ENCODE measurements at places on chromosomes 16 and 17.

DNA sequence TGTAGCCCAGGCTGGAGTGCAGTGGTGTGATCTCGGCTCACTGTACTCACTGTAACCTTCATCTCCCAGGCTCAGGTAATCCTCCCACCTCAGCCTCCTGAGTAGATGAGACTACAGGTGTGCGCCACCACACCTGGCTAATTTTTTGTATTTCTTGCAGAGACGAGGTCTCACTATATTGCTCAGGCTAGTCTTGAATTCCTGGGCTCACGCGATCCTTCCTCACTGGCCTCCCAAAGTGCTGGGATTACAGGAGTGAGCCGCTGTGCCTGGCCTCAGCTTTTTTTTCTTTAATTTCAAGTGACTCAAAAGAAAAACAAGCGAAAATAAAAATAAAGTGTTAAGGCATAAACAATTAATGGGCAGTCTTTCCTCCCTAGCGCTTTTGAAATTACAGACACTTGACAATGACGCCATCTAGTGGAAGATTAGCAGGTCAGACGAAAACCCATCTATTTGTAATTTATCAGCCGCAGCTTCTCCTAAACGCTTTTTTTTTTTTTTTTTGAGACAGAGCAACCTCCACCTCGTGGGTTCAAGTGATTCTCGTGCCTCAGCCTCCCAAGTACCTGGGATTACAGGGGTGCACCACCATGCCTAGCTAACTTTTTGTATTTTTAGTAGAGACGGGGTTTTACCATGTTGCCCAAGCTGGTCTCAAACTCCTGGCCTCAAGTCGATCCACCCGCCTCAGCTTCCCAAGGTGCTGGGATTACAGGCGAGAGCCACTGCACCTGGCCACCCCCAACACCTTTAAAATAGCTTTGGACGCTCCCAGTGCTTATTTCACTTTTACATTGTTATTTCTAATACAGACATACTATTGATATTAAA, 28.1 kb upstream of the PECAM1 start:
- peak; percentile 23 for DNase-seq

DNA sequence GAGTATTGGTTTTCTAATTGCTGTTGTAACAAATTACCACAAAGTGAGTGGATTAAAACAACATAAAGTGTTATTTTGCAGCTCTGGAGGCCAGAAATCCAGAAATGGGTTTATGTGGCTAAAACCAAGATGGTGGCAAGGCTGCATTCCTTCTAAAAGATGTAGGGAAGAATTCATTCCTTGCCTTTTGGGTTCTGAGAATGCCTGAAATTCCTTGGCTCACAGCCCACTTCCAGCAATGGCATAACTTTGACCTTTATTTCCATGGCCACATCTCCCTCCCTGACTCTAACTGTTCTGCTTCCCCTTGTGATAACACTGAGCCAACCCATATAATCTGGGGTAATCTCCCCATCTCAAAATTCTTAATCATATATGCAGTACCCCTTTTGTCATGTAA, 269.6 kb upstream of the RPL38 start:
- DNase-seq: no peak

- DNase-seq: no peak
Observed at GRCh38 chr17:36072431-36073121, 8.5 kb downstream of the CCL18 start.

DNA sequence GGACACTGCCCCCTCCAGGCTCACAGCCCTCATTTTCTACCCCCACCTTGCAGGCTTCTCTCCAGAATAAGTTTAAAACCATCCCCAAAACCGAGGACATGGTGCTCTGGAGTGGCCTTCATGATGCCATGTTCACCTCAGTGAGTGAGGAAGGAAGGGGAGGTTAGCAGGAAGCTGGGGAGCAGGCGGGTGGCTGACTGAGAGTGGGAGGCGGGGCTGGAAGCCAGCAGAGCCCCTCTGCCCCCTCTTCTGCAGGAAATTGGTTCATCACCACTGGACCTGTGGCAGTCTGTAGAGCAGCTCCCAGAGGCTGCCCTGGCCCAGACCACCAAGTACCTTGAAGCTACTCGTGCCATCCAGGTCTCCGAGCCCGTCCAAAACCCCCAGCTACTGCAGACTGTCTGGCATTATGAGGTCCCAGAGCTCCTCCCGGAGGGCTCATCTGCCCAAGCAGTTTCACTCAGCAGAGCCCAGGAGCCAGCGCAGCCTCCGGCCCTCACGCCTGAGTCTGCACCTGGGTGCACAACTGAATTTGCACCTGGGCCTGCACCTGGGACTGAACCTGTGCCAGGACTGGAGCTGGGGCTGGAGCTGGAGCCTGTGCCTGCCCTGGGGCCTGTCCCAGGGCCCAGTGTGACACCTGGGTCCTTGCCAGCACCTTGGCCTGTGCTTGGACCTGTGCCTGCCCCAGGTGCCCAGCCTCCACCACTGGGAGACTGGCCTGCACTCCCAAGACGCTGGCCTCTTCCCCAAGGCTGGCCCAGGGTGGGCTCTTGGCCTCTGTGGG, 19.0 kb downstream of the C16orf96 start:
- DNase-seq: no peak

- DNase-seq: no peak
Observed at GRCh38 chr16:78275420-78275819, 176.0 kb downstream of the WWOX start.

- no peak for DNase-seq
Observed at GRCh38 chr17:77286641-77287431, 146.1 kb downstream of the SEC14L1 start.

- DNase-seq: peak; percentile 55
Observed at GRCh38 chr17:4948166-4948930, at the start of gene PFN1. Gene PFN1 (minus strand): TSS chr17:4948530. CDS start chr17:4948394, 136 bp downstream.

GRCh38 chr17:56274491-56274890, 121.2 kb downstream of the ANKFN1 start:
- DNase-seq: no peak

GRCh38 chr17:20278805-20279204, 188.5 kb downstream of the LGALS9B start:
- no peak for DNase-seq

DNA sequence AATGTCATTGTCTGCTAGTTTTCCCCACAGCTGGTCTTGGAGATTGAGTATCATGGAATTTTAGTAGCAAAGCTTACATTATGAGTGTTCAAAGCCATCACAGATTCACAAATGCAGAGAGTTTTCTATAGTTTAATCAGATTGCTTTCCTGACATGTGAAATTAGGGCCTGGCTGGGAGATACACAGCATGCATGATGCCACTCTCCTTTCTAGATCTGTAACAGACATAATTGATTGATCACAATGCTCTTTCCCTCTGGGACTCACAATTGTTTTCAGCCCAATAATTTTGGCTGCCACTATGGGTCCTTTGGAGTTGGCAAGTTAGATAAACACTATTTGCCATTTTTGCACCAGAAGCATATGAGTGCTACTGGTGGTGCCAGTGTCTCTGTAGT, 132.5 kb downstream of the SPACA3 start:
- no peak for DNase-seq

DNA sequence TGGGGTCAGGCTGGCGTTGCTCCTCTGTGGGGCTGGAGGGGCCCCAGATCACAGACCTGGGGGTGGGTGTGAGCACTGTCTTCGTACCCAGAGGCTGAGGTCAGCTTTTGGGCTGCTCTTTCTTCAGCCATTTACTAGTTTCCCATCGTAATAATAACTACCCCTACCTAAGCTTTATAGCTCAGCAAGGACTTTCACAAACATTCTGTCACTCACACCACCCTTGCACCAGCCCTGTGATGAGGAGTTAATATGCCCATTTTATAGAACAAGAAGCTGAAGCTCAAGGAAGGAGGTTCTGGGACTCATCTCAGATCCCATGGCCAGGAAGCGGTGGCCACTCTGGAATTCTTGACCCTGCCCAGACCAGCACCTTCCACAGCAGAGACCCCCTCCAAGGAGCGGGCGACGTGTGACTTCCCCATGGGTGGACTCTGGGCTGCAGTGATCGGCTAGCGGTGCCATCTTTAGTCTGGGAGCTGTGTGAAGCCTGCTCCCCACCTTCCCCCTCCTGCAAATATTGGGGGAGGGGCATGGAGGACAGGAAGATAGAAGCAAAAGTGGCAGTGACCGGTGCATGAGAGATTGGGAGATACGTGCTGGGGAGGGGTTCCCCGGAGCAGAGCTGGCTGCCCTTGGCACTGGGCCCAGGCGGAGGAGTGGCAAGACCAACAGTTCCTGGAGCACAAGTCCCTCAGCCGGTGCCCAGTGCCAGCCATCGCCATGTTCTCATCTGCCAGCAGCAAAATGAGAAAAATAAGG, 81.8 kb upstream of the TOB1 start:
- DNase-seq: no peak

DNA sequence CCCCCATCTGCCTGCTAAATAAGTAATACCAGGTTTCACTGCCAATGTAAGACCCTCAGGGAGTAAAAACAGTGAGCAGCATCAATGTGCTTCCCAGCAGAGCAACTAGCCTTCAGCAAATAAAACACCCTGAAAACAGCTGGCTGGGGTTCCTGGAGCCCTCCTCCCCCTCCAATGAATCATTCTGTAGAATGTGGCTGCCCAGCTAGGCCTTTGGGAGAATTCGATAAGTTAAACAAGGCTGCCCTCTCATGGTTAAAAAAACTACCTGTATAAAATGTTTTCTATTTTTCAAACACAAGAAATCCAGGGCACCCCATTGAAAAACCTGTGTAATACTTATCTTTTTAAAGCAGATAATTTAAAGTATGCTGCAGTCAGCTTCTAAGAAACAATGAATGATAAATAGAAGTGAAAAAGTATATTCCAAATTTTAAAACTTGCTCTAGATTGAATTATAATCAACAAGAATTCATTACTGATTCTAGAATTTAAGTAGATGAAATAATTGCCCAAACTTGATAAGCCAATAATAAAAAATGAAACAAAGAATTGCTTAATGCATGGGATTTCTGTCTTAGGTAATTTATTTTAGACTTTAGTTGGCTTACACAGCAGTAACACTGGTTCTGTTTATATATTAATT, 9.4 kb upstream of the TOM1L1 start:
- peak; percentile 3 for DNase-seq

DNA sequence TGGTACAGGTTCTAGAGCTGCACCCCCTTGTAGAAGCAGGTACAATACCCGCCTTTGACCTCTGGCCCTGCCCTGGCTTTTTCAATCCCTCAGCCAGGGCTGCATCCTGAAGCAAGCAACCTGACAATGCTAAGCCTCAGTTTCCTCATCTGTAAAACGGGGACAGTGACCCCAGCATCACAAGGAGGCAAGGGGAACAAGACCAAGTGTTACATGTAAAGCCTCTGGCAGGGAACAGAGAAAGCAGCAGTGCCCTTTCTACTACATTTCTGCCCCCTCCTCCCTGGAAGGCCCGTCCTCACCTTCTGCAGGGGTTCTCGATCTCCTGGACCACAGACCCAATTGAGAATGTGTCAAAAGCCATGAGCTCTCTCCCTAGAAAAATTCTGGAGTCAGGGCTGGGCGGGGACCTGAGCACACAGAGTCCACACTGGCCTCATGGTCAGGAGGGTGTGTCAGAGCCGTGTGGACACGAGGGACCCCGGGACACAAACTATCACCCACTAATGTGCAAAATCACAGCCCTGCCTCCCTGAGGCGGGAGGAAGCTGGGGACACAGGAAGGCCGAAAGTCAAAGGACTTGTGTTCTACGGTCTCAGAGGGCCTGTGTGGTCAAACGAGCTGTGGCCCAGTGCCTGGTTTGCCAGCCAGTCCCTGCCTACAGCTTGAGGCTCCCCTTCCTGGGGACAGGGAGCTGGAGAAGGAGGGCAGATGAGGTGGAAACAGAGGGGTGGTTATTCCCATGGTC, 27.5 kb downstream of the LRRC75A start:
- no peak for DNase-seq

All from NCI-H1436 treated with DMSO at 0.1 percent for 48 hours (cell line).